Naive B cell (primary cell): ENCODE measurements at places on chromosomes 7 and 10.

DNA sequence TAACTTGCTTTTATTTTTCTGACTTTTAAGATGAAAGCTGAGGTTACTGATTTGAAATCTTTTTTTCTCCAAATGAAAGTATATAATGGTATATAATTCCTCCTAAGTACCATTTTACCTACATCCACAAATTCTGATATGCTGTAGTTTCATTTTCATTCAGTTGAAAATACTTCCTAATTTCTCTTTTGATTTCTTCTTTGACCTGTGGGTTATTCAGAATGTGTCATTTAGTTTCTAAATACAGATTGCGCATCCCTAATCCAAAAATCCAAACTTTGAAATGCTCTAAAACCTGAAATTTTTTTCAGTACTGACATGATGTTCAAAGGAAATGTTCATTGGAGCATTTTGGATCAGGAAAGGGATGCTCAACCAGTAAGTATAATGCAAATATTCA, 168.7 kb downstream of the CELF2 start:
- no peak for DNase-seq

DNA sequence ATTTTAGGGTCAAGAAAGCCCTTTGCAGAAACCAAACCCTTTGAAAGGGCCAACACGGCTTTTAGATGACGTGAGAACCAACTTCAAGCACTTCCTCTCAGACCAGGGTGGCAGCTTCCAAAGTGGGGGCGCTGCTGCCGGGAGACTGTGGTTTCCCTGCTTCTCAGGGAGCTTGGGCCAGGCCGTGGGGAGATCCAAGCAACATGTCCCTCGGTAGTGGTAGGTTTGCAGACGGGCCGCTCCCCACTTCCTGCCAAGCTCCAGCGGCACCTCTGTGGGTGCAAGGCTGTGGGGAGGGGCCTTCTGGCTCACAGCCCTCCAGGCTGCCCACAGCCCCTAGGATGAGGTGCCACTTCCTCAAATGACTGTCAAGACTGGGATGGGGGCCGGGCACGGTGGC, 132.4 kb downstream of the FAM53B start:
- peak; percentile 56 for DNase-seq

DNA sequence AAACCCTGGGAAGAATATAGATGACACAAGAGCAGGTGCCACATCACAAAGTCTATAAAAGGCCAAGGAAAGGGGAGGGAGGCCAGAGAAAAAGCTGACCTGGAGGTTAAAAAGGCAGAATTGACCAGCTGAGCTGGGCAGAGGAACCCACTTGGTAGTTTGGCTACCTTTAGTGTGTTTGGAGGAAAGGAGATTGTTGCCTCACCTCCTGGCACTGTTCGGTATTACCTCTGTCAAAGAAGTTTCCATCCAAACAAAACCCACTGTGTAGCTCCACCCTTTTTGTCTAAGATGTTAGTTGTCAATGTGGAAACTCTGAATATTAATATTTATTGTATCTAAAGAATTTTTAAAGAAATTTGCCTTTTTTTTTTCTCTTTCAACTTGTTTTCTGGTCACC, 23.4 kb downstream of the ENTPD7 start:
- DNase-seq: no peak

DNA sequence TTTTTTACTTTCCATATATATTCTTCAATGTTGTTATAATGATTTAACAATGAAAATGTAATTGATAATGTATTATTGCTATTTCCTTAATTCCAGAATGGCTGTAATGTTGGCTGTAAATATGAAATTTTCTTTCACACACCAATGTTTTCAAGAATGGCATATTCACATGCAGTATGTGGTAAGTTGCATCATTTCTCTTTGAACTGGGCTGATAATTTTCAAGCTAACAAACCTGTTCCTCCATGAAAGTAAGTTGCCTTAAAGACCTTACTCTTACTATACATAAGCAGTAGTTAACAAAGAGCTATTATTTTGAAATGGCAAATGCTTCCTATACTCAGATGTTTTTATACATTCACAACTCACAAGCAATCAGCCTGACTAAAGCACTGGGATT, 154.5 kb downstream of the TMEM168 start:
- DNase-seq: no peak

DNA sequence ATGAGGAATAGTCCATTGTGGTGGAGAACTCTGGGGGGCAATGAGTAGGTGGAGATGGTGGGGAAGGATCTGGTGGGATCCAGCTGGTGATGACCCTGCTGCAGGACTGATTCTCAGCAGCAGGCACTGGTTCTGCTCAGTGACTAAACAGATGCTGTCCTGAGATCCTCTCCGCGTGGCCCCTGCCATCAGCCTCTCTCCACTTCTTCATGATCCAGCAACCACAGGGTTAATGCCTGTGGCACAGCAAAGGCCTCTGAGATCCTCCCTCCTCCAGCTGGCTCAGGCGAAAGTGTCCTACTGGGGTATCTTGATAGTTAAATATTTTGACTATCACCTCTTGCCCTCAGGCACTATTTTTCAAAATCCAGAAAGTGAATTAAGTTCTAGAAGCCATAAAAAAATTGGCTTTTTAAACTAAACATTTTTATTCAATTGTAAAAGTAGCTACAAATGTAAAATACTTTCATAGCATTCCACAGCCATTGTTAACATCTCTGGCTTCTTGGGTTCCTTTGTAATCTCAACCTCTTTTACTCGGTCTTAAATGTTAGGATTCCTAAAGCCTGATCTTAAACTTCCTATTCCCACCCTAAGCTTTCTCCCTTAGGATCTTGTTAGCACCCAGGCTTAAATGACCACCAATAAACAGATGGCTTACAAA, 13.1 kb downstream of the PLAU start:
- DNase-seq: no peak

DNA sequence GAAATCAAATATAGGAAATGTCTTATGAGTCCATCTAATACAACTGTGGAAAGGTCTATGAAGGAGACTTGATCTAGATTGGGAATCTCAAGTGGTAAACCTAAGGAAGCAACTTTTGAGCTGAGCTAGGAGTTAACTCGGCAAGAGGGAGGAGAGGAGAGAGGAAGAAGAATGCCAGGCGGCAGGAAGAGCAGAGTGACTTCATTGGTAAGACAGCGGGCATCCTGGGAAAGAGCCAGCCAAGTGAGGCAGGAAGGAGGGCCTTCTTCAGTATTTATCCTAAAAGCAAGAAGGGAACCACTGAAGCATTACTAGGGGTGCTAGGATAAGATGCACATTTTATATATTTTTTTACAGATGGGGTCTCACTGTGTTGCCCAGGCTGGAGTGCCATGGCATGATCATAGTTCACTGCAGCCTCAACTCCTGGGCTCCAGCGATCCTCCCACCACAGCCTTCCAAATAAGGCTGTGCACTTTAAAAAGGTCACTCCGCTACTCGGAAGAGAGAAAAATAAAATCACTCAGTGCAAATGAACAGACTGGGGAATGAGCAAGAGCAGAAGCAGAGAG, 2.0 kb downstream of the BCL7B start:
- DNase-seq: no peak

DNA sequence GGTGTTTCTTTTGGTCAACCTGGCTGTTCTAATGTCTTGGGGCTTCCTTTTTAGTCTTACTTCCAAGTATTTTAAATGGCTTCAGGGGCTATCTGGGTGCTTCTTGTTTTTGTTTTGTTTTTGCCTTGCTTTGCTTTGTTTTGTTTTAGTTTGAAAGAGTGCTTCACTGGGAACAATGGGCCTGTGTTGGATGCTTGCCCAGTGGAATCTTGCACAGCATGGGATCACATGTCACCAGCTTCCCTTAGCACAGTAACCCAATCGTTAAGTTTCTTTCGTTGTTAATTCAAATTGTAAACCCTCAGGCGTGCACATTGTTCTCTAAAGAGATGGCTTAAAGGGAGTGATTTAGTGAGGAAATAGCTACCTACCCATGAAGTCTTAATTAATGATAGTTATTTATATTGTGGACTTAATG, 8.9 kb downstream of the COL17A1 start:
- no peak for DNase-seq

GRCh38 chr7:130489140-130489983, 2.5 kb upstream of the MEST start:
- no peak for DNase-seq

DNA sequence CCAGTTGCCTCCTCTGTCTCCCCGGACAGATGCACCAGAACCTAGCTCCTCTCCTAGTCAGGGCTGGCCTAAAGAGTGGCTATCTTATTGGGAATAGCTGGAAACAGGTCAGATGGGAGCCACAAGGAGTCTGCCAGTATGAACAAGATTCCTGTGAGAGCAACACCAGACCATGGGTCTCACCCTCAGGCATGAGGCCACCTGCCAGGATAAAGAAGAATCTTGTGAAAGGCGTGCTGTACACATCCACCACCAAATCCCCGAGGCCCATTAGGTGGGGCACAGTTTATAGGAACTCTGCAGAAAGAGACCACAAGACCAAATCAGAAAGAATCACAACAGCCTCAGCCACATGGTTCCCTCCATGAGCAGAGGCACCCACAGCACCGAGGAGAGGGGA, 325.9 kb downstream of the TNS3 start:
- no peak for DNase-seq

- DNase-seq: no peak
Measured at GRCh38 chr10:102102421-102102820, 17.7 kb downstream of the LDB1 start.

- no peak for DNase-seq
Measured at GRCh38 chr10:114859222-114859621, 37.6 kb downstream of the FHIP2A start.
